ENCODE measurements at places on chromosomes 11 and 22.
A peak's percentile ranks its signal among the peaks of the same experiment; 100 is the strongest.

GRCh38 chr22:47000256-47000655 lies 237.8 kb downstream of the TBC1D22A start:
- DNase-seq = no peak

DNA sequence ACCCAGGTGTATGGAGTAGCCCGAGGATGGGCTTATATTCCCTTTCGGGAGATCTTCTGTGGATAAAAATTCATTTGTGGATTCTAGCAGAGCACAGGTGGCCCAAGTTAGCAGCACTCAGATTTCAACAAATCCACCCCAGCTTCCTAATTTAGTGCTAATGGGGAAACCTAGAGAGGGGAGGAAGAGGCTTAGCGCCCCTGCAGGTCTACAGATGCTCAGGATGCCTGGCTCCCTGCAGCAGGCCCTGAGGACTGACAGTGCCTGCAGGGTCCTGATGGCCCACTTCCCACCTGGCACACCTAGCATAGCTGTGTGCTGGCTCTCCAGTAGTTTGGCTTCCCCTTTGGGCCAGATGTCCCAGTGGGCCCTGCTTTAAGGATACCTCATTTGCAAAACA lies 6.5 kb downstream of the DGAT2 start:
- DNase-seq = no peak

DNA sequence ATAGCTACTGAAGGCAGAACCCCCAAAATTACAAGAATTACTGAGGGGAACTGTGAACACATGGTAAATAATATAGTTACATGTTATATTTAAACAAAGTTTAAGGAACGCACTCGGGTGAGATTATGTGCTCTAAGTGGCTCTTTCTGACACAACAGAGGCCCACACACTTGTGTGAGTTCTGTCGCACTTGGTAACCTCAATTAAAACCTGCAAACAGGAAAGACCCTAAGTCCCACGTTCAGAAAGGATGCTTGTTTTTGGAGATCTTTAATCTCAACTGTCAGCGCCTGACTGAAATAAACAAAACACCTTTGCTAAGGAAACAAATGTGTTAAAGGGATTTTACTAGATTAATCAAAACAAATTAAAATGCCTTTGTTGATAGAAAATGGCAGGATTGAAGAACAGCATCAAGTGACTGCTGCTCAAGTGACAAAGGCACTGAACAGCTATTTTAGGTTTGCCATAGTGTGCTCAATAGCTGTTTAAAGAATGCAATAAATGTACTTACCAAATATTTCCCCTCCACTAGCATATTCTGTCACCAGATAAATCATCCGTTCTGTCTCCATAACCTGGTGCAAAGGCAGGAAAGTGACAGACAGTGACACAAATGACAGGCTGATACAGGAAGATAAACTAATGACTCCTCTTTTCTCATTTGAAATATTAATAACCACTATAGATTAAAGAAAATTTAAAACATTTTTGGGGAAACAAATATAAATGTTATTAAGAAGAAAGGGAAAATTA lies 116.3 kb upstream of the APOA1 start:
- no peak for DNase-seq

DNA sequence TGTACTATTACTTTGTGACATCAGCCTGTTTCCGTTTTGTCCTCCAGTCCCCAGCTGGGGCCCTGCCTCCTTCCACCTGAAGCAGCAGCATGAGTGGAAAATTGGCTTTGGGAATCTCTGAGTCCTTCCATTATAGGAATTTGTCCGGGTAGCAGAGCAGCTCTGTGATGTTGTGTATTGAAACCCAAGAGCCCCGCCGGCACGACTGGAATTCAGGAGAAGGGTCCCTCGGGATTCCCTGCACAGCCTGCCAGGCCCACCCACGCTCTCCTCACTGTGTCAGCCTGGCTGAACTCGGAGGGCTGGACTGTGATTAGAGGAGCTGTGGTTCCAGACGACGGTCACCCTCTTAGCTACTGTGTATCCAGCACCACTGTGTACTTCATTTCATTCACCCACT lies 18.8 kb upstream of the TSPAN18 start:
- DNase-seq = no peak

- DNase-seq = no peak
Observed at GRCh38 chr11:2189938-2190656, 18.5 kb upstream of the TH start.

- DNase-seq = no peak
Observed at GRCh38 chr11:111633756-111634362, 31.6 kb downstream of the SIK2 start.

- no peak for DNase-seq
Observed at GRCh38 chr11:56089697-56090096, 3.4 kb upstream of the OR8I2 start.

- DNase-seq = no peak
Observed at GRCh38 chr11:46977038-46977813, 40.7 kb downstream of the CSTPP1 start.

DNA sequence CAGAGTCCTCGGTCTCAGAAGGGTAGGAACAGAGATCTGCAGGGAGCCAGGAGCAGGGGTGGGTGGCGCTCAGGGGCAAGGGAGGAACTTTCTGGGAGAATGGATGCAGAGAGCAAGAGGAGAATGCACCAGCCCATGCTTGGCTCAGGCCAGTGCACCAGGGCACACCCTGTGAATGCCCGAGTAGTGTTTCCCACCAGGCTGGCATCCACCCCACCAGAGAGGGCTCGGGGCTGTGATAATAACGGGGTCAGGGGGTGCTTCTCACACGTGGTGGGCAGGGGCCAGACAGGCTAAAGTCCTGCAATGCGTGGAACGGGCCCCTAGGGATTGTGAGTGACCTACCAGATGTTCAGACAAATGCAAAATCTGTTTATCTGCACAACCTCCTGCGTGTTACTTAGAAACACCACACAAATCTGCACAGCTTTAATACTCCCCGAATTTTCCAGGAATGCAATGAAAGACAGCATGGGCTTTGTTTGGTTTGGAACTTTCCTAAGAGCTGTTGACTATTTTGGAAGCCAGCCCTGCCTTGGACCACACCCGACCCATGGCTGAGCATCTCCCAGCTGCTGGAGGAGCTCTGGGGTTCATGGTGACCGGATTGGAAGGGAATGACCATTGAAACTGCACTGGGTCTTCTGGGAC lies 368.3 kb downstream of the SHANK2 start:
- DNase-seq = no peak

DNA sequence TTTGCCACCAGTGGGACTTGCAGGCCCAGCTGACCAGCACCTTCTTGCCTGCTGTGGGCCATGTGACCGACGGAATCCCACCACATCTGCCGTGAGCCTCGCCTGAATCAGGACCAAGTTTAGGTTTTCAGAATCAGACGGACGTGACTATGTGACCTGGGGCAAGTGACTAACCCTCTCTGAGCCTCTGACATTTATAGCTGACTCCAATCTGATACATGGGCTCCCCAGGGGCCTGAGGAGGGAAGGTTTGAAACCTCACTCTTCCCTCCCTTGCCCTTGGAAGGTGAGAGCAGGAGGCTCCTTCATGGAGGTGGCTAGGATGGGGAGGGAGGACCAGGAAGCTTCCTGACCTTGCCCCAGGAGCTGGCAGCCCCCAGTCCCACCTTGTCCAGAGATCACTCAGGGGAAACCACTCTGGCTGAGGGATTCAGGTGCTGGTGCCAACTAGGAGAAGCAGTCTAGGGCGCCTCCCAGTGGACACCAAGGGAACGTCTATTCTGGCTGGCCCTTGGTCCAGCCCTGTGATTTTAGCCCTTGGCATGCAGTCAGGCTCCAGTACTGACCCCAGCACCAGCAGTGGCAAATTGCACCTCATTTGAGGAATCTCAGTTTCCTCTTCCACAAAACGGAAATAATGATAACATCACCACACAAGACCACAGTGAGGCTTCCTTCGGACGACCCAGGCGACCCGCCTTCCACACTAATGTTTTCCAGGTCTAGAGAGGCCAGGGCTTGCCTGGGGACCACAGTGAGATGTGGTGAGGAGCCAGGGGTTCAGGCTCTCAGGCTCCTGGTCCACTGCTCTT lies 47.2 kb upstream of the SYT7 start:
- peak; percentile 45 for DNase-seq

DNA sequence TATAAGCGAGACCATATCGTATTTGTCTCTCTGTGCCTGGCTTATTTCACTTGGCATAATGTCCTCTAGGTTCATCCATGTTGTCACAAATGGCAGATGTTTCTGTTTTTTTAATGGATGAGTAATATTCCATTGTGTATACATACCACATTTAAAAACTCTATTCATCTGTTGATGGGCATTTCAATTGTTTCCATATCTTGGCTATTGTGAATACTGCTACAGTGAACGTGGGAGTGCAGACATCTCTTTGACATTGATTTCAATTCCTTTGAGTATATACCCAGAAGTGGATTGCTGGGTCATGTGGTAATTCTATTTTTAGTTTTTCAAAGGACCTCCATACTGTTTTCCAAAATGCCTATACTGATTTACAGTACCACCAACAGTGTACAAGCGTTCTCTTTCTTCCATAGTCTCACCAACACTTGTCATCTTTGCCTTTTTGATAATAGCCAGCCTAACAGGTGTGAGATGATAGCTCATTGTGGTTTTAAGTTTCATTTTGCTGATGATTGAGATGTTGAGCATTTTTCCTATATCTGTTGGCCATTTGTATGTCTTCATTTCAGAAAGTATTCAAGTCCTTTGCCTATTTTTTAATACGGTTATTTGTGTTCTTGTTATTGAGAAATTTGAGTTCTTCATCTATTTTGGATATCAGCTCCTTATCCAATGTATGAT lies 194.7 kb upstream of the E2F8 start:
- DNase-seq = no peak

DNA sequence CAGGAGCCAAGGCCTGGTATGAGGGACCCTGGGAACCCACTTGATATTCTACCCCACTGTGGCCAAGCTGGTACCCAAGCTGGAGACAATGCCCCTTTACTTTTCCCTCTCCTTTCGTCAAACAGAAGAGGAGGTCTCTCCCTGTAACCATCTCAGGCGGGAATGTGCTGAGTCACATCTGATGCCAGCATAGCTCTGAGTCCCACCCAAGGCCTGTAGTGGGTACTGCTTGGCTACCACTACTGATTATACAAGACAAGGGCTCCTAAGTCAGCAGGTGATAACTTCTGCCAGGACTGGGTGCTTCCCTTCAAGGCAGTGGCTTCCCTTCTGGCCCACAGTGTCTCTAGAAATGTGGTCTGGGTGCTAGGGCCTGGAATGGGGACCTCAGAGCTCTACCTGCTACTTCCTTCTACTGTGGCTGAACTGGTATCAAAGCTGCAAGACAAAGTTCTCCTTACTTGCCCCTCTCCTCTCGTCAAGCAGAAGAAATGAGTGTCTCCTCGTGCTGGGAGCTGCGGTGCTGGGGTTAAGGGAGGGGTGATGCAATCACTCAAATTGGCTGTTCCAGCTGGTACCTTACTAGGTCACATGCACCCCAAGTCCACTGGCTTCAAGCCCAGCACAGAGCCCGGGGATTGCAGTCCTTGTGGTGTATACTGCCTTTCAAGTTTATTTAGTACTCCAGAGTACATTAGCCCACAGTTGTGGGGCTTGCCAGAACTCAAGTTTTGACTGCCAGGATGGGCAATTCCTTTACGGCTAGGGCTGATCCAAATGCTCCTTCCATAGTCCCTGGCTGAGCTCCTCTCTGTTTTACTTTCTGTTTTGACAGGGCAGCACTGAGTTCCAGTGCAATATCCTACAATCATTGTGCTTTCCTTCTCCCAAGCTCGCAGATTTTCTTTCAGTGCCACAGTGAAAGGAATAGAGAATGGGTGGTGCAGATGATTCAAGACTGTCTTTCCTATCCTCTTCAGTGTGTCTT lies 419.7 kb upstream of the CNTN5 start:
- peak; percentile 2 for DNase-seq

- DNase-seq = no peak
Observed at GRCh38 chr11:104853276-104853675, 45.0 kb downstream of the CASP12 start.

- DNase-seq = no peak
Observed at GRCh38 chr11:114479331-114479730, 40.1 kb downstream of the REXO2 start.

DNA sequence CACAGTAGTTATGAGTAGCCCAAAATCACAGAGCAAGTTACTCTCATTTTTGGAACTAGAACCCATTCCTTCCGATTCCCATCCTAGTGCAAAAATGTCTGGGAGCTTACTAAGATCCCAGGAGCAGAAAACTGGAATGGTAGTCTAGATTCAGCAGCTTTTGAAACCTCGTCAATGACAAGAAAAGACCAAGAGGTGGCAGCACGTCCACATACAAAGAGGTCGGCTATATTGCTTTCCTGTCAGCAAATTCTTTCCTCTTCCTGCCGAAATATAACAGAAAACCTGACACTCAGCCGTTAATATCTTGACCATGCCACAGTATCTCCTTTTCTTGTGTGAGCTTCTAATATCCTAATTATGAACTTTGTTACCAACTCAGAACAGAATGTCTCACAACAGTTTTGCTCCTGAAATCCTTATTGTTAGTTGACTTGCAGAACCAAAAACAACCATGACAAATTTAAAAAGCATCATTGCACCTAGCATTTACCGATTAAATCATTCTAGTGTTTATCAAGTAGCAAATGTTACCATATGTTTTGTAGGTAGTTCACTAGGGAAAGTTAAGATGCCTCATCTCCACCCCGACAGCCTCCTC lies 92.8 kb upstream of the OR9G4 start:
- DNase-seq = peak; percentile 23

- DNase-seq = no peak
Observed at GRCh38 chr22:30866811-30867271, 101.7 kb downstream of the MORC2 start.

- DNase-seq = no peak
Observed at GRCh38 chr11:134915212-134915611, 503.2 kb upstream of the B3GAT1 start.

- no peak for DNase-seq
Observed at GRCh38 chr11:15837901-15838489, 518.4 kb downstream of the SOX6 start.

- DNase-seq = no peak
Observed at GRCh38 chr11:69280994-69281393, 13.0 kb upstream of the MYEOV start.

- DNase-seq = no peak
Observed at GRCh38 chr11:103878646-103879045, 157.8 kb upstream of the DDI1 start.

- DNase-seq = no peak
Observed at GRCh38 chr22:27752141-27752540, 49.4 kb downstream of the MN1 start.

GRCh38 chr11:68004551-68005335 lies 846 bp upstream of the UNC93B1 start:
- no peak for DNase-seq

All from NCI-H1092 (cell line).